Foreskin fibroblast (primary cell): ENCODE measurements at places on chromosomes 13 and 19.

GRCh38 chr19:12664406-12665280 is 1.9 kb downstream of the MAN2B1 start:
- peak; percentile 44 for DNase-seq

DNA sequence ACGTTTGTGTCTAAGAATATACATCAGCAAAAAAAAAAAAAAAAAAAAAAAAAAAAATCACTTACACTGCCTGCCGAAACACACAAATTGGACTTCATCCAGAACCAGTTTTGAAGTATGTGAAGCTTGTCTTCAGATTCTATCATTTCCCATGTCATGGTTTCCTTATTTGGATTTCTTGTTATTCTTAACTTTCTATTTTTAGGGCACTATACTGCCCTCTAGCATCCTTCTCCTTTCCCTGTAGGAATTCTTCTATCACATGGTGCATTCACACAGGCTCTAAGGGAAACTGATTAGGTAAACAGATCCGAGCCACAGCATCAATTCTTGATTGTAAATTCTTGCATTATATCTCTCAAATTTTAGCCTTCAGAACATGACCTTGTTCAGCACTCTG is 1507.5 kb downstream of the OLFM4 start:
- no peak for DNase-seq

DNA sequence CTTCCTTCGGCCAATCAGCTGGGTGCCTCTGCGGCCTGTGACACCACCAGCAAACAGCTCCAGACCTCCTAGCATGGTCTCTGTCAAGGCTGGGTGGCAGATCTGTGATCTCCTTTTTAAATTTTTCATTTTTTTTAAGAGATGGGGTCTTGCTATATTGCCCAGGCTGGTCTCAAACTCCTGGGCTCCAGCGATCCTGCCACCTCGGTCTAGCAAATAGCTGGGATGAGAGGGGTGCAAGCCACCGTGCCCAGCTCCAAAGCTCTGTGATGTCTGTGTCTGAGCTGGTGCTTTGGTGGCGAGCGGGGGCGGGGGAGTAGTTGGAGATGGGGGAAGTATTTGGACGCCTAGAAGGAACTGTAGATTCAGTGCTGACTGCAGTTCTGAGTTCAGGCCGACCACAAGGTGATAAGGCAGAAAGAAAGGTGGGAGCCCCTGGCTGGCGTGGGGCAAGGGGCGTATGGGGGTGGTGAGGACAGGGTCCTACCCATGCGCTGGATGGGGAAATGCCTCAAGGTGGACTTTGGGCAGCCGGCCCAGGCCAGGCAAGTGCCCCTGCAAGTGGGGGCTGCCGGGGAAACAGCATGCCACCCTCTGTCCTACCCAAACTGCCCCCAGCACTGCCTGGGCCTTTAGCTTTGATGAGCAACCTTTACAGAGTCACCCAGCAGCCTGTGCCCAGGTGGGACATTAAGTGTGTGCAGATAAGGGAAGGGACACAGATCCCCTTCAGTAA is 5.5 kb downstream of the DPP9 start:
- no peak for DNase-seq

DNA sequence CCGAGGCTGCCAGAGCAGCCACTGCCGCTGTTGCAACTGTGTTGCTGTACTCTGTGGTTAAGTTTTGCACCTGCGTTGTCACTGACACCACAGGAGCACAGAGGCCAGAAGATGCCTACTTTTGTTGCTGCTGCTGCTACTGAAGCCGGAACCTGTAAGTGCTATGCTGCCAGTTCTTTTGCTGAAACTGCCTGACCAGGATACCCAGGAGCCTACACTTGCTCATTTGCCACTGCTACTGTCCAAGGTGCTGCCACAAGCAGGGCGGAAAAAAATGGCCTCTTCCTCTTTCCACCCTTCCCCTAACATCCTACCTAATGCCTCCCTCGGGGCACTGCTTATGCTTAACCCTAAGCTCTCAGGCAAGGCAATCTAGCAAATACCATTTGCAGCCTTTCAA is 29.0 kb upstream of the NBEA start:
- no peak for DNase-seq

- DNase-seq, result peak; percentile 80
Observed at GRCh38 chr13:51729866-51730553, 74.0 kb downstream of the DHRS12 start.

DNA sequence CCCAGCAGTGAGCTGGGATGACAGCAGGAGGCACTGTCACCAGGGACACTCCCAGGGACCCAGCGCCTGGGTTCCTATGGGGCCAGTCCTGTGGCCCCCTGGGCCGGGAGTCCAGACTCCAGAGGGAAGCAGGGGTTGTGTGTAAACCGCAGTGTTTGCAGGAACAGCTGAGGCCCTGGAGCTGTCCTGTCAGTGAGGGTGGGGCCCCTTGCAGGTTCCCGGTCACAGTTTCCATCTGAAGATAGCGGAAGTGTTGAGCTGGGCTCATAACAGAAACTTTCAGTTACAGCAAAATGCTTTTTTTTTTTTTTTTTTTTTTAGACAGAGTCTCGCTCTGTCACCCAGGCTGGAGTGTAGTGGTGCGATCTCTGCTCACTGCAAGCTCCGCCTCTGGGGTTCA is 17.7 kb upstream of the CSNK1G2 start:
- DNase-seq, result no peak

- no peak for DNase-seq
Observed at GRCh38 chr13:42876270-42876714, 94.9 kb downstream of the FAM216B start.

DNA sequence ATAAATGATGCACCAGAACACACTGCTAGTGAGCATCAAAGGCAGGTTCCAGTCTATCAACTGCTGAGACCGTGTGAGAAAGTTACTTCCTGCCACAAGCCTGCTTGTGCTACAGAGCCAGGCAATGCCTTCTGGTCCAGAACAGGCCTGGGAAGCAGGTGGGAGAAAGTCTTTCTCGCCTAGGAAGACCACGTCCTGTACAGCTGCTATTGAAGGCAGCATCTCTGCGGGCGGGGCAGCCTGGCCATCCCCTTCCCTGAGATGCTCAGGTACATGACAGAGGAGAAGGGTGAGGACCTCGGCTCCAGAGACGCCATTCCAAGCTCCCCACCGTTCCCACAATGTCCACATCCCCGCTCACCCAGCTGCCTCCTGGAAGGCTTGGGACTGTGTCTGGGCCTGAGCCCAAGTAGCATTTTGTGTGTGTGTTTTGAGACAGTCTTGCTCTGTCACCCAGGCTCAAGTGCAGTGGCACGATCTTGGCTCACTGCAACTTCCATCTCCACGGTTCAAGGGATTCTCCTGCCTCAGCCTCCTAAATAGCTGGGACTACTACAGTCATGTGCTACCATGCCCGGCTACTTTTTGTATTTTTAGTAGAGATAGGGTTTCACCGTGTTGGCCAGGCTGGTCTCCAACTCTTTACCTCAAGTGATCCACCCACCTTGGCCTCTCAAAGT is 3.4 kb downstream of the RFX1 start:
- DNase-seq, result no peak

GRCh38 chr19:10139952-10140351 is 20.3 kb upstream of the EIF3G start:
- DNase-seq, result no peak

- DNase-seq, result no peak
Observed at GRCh38 chr19:51124729-51125128, at the start of gene SIGLEC9. Gene SIGLEC9, plus strand, starts transcription at chr19:51124906. Its CDS starts 69 bp downstream, at chr19:51124975.

- no peak for DNase-seq
Observed at GRCh38 chr13:24287748-24288287, 21.6 kb upstream of the C1QTNF9 start.

DNA sequence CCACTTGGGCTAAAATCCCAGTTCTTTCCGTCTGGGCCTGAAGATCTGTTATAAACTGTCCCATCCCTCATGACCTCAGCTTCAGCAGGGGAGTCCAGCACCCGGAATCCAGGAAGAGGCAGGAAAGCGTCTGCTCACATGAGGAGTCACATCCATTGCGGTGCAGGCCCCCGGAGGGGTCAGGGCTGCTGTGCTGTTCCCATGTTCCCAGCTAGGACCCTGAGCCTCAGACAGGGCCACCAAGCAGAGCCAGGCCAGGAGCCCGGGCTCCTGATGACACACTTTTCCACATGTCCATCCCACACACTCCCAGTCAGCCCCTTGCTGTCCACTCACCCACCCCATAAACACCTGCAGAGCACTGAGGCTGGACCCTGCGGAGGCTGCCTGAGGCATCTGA is 45.3 kb upstream of the VSTM2B start:
- DNase-seq, result no peak

DNA sequence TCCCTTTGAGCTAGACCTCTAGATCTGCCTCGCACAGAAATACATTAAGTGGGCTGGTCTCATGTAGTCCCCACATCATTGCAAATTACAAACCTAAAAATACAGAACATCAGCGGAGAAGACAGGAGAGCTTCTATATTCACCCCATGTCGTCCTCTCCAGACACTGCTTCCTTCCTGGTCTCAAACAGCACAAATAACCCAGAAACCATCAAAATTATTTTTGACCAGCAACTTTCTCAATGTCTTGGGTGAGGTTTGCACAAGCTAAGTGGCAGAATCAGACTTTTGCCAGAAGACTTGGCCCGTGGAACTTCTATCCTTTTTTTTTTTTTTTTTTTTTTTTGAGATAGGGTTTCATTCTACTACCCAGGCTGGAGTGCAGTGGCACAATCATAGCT is 28.2 kb downstream of the CLEC17A start:
- DNase-seq, result no peak

DNA sequence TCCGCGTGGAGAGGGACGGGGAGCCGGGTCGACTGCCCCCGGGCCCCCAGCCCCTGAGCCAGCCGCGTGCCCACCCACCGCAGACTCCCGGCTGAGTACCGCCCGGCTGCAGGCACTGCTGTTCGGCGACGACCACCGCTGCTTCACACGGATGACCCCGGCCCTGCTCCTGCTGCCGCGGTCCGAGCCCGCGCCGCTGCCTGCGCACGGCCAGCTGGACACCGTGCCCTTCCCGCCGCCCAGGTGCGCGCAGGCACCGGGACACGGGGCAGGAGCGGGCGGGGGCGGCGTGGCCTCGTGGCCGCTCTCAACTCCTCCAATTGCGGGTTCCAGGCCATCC is 1.6 kb downstream of the AMH start:
- no peak for DNase-seq

GRCh38 chr13:110920038-110920437 is 5.2 kb upstream of the ANKRD10 start:
- no peak for DNase-seq

DNA sequence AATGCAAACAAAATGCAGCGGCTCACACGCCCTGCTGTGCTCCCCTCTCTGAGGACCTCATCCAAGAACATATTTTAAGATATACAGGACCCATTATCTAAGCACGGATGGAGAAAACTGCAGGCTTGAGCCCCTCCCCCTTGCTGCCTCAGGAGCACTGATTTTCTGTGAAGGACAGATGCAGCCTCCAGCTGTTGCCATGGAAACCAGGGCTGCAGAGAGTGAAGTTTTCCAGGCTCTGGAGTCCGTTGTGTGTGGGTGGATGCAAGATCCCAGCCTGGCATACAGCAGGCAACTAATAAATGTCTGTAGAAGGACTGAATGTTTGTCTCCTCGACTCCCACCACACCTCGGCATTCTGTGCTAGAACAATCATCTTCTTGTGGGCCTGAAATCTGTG is 105.6 kb upstream of the PEG3 start:
- DNase-seq, result no peak

DNA sequence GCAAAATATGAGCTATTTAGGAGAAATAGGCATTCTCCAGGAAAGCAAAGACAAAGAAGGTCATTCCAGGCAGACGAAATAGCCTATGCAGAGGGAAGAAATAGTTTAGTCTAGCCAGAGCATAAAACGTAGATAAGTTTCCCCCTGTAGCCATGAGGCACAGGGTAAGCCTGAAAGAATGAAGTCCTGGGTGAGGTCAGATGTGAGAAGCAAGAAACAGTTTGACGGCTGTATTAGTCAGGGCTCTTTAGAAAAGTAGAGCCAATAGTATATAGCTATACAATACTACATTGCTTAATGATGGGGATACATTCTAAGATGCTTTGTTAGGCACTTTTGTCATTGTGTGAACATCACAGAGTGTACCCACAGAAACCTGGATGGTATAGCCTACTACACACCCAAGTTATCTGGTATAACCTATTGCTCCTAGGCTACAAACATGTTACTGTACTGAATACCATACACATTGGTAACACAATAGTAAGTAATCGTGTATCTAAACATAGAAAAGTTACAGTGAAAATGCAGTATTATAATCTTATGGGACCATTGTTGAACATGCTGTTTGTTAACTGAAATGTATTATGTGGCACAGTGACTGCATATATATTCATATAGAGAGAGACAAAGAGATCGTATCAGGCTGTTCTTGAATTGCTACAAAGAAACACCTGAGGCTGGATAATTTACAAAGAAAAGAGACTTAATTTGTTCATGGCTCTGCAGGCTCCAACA is 59.3 kb upstream of the WDFY2 start:
- peak; percentile 75 for DNase-seq

GRCh38 chr13:43835701-43836100 is 43.8 kb downstream of the CCDC122 start:
- DNase-seq, result no peak

GRCh38 chr19:1324806-1325567 is 39.3 kb downstream of the EFNA2 start:
- peak; percentile 65 for DNase-seq

DNA sequence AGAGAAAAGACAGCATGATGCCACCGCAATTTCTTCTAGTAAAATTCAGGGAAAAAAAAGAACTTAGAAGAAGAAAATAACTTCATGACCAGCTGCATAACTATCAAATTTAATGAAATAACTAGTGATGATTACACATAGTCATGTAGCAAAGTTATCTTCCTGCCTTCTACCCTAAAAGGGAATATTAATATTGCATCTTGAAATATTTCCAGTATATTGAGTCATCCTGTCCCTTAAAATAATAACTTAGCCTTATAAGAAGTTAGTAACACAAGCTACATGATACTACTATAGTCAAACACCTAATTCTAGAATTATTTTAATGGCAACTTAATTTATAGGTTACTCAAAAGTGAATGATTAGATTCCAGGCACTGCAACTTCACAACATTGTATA is 289.2 kb downstream of the KLF12 start:
- DNase-seq, result no peak

GRCh38 chr13:113923376-113924063 is 50.4 kb downstream of the C13orf46 start:
- no peak for DNase-seq

DNA sequence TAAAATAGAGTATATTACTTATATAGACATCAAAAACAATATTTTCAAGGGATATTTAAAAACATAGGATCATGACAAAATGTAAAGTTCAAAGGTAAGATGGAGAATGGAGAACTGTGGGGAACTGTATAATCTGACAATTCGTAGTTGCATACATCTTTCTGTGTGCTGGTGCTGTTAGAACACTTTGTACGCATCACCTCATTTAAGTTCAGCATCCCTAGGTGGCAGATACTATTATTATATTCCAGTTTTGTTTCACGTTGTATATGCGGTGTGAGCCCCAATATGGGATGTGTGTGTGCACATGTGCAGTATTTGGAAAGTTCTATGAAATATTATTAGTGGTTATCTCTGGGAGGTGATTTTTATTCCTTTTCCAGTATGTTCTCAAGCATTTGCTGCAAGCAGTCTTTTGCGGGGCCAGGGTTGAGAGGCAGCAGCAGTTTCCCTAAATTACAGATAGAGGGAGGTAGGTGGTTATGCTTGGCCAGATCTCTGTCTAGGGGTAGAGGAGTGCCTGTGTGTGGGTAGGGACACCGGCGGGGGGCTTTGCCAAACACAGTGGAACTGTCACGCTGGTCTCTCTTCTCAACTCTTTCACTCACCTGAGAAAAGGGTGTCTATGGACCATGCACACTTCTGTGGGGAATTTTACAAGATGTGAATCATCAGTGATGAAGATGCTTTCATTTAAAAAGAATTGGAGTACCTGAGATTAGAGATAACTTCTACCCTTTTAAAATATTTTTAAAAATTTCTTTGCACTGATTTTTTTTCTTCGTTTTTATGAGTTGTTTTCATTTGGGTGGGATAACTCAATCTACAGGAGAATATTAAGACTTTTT is 55.6 kb upstream of the ALOX5AP start:
- no peak for DNase-seq
